Substantia nigra (tissue), 51 donors: ENCODE measurements at places on chromosomes 6 and 20.

DNA sequence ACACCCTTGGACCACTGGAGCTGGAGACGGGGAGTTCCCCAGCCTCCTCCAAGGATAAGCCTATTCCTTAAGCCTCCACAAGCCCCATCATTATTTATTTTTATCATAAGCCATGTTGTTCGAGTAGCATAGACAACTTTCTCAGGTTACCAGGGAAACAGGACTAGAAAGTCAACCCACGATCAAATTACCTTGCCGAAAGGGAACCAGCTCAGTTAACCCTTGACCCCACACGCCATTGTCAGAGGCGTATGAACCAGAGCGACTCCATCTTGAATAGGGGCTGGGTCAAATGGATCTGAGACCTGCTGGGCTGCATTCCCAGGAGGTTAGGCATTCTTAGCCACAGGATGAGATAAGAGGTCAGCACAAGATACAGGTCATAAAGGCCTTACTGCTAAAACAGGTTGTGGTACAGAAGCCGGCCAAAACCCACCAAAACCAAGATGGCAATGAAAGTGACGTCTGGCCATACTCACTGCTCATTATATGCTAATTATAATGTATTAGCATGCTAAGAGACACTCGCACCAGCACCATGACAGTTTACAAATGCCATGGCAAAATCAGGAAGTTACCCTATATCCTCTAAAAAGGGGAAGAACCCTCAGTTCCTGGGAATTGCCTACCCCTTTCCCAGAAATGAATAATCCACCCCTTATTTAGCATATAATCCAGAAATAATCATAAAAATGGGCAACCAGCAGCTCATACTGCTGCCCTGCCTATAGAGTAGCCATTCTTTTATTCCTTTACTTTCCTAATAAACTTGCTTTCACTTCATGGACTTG is 22.4 kb downstream of the SYNJ2 start:
- DNase-seq = no peak

DNA sequence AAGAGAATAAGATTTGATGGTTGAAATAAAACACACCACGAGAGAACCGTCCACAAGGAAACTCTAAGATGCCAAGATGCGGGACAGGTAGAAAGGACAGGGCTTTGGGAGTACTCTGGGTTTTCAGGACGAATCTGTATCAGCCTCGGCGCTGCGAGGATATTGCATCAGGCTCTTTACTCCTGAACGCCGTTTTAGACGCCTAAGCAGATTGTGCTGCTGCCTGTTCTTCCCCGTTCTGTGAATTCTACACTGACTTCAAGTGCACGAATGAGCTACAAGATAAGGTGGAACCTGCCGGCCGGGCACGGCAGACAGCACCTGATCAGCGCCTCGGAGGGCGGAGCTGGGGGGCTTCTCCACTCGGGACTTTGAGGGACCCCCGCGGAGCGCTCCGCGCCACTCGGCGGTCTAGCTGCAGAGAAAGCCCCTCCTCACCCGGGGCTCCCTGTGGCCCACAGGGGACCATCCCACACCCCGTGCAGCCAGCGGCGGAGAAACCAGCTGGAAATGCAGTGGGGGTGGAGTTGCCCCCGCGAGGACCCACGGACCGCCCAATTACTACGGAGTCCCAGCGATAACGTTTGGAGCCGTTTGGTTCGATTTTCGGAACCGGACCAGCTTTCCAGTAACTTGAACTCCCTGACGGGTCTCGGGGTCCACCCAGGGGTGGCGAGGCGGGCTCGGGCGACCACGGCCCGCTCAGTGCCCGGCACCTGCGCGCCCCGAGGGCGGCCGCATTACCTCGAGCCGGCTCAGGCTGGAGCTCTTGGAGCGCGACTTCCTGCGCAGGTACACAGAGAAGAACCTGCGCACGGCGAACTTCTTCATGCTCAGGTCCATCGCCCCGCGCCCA is 646 bp downstream of the RPS6KA2 start:
- DNase-seq = no peak

GRCh38 chr20:49179368-49180277 is 8.5 kb downstream of the STAU1 start:
- DNase-seq = no peak

GRCh38 chr6:45812922-45813321 is 202.7 kb downstream of the CLIC5 start:
- no peak for DNase-seq

DNA sequence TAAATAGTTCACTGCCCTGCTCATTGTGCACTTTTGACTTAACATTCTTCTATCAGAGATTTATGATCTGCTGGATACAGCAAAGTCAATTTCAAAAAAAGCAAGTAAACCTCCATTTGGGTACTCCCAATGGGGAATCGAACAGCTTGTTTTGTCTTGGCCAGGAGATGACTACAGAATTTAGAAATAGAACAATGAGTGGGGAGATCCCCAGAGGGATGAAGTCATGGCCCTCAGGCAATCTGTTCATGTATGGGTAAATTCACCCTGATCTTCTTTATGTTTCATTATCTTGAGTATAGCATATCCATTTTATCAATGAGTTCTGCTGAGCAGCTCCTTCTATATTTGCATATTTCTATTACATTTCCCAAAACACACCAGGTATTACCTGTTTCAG is 1681.9 kb downstream of the HACE1 start:
- no peak for DNase-seq

- no peak for DNase-seq
Observed at GRCh38 chr20:6044115-6044514, 9.7 kb downstream of the LRRN4 start.

DNA sequence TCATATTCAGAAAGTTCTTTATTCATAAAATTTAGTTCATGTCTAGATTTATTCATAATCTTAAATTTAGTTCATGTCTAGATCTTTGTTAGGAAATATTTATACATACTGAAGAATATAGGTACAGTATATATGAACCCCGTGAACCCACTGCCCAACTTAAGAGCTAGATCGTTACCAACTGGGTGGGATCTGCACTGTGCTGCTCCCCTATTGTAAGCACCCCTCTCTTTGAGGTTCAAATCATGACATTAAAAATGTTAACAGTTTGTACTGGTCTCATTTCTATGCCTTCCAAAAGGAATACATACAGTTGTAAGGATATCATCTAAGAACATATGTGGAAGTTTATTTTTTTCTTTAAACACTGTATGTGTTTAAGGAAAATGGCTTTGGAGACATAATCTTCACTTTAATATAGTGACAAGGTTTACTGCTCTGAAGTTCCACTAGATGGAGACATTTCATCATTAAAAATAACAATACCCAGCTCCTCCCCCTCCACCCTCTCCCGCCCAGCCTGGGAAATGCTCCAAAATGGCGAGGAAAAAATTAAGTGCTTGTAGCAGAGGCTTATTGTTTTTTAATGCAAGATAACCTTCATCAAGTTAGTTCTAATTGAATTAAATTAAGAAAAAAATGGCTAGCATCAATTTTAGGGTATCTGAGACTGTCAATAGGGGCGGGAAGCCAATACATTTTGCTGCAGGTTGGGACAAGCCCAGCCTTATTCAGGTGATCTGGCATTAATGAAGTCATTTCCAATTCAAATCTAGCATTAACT is 104.1 kb upstream of the TRAF3IP2 start:
- peak; percentile 49 for DNase-seq

GRCh38 chr20:52291109-52291508 is 99.5 kb upstream of the ZFP64 start:
- no peak for DNase-seq

DNA sequence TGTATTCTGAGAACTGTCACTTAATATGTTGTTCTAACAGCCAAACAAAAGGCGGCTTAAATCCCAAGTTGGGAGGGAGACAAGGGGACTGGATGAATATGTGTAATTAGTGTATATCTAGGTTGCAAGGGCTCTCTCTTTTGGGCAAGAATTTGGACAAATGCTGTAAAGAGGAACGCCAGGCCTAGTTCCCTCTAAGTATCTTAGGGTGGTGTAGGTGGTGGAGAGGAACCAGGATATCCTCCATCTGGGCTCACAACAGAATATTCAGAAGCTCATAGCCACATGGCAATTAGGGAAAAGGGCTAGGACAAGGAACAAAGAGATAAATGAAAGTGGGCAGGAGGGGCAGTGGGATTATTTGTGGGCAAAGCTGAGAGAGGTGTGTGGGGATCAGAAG is 149.5 kb downstream of the LRFN2 start:
- no peak for DNase-seq

GRCh38 chr6:29924731-29925130 is 17.6 kb upstream of the HLA-A start:
- DNase-seq = no peak

GRCh38 chr20:15113144-15113773 is 775.8 kb upstream of the FLRT3 start:
- no peak for DNase-seq

DNA sequence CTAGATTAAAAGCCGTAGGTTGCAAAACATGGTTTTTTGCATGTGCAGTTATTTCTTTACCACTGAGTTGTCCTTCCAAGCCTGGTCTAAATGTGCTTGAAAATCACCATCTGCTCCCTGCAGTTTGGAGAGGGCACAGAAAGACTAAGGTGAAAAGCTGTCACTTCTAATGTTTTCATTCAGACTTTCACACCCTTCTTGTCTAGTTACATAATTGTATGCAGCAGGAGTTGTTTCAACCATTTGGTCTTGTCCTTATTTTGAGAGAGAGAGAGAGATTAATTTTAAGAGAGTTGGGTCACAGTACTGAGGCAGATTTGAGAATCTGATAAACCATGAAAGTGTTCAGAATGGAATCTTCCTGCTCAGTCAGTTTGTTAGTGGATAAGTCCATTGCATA is 82.5 kb downstream of the ARID1B start:
- no peak for DNase-seq

GRCh38 chr6:87277123-87277522 is 45.3 kb upstream of the SMIM8 start:
- DNase-seq = no peak

- DNase-seq = no peak
Observed at GRCh38 chr6:108117427-108118358, 43.2 kb upstream of the OSTM1 start.

GRCh38 chr6:23498013-23498412 is 628.0 kb upstream of the NRSN1 start:
- DNase-seq = no peak

DNA sequence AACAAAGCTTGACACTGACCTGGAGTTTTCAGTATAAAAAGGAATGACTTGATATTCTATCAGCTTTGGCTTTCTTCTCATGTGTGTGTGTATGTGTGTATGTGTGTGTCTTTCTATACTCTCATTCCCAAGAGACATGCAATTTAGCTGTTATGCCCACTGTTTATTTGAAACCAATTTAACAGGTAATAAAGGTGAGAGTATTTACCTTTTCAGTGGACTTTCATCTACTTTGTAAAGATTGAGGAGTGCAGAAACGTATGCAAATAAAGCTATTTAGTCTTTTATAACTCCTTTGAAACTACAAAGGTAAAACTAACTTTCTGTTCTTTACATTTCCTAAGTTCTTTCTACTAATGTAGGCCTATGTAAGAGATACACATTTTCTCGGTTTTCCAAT is 103.5 kb upstream of the HS3ST5 start:
- no peak for DNase-seq

DNA sequence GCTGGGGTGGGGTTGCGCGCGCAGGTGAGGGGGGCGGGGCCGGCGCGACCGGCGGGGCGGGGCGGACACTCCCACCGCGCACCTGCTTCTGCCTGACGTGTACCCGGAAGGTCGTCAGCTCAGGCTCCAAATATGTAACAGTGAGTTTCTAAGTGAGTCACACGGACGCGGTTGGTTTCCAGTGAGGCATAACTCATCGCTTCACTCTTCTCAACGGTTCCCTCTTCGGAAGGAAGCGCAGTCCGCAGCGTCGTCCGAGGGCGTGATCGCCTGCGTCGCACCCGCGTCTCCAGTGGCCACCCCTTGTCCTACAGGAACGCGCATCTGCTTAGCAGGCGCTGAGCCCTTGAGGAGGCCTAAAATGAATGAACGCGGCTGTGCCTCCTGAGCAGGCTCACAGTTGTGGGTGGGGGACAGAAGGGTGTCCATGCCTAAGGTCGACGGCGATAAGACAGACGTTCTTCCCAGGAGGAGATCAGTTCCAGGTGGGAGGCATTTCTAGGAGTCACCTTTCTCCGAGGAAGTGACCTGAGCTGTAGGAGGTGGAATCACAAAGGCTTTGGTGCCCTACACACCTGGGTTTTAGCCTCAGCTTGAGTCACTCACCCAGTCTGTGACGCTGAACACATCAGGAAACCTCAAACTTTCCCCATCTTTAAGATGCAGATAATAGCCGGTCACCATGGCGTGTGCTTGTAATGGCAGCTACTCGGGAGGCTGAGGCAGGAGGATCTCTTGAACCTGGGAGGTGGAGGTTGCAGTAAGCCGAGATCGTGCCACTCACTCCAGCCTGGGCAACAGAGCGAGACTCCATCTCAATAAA is 50.9 kb upstream of the EZR start:
- DNase-seq = no peak

DNA sequence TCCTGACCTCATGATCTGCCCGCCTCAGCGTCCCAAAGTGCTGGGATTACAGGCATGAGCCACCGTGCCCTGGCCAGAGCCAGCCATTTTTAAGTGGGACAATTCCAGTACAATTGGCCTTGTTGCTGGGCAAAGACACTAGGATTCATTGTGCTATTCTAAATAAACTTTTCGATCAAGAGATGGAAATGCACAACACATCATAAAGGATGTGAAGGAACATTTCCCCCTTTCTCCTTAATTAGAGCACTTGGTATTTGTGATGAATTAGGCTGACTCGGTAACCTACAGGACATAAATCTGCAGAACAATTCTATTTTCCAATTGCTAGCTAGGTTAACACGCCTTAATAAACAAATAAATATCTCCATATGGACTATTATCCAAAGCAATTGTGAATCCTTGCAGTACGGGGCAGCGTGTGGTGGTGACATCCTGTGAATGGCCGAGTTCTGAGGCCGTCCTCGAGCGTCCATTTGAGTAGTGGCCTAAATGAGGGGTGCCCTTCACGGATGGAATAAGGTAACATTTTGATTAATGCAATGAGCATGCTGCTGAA is 406.2 kb upstream of the AGPAT4 start:
- no peak for DNase-seq

DNA sequence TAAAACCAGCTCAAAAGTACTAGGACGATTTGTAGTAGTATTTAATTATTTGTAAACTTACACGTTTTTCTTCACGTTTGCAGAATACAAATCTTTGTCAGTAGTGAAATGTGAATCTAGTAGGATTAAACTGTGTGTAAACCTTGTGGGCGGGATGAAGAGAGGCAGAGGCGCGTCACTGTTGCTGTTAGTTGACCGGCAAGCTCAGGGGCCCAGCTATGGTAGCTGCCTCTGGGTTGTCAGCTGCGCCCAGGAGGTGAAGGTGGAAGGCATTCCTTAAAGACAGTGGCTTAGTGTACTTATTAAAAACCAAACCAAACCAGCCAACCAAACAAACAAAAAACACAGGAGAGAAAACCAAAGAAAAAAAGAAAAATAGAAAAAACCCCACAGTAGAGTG is 69.6 kb downstream of the IGF2R start:
- DNase-seq = no peak

GRCh38 chr6:155253337-155253736 is 10.5 kb upstream of the CLDN20 start:
- no peak for DNase-seq
